DMS79 treated with DMSO at 0.1 percent for 48 hours (cell line): ENCODE measurements at places on chromosomes 3 and 15.

DNA sequence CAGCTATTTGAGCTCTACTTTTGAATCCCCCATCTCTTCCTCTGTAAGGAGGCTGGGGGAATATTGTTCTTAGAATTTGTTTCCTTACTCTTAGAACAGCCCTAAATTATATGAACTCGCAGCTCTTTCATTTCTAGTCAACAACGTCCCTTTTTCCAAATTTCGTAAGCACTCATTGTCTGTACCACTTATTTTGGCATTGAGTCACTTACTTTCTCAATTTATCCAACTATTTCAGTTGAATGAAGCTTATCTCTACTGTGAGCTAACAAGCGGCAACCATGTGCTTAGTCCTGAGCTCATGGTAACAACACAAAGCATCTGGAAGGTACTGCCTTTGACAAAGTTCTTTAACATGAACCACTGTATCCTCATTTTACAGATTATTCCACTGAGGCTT lies 191.1 kb downstream of the GREM1 start:
- DNase-seq: no peak

DNA sequence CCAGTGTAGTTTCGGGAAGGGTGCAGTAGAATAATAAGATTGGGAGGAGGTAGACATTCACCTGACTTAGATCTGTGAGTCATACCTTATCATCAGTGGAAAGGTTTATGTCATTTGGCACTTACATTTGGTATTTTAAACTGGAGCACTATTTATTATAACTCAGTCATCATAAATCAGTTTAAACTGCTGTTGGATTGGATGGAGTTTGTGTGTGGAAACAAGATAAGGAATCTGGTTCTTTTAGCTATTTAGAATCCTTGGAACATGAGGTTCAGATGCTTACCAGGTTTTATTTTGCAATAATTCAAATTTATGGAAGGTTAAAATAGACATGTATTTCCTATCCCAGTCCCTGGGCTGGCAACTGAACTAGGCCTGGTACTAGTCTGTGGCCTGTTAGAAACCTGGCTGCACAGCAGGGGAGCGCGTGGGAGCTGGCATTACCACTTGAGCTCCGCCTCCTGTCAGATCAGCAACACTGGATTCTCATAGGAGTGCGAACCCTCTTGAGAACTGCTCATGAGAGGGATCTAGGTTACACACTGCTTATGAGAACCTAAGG lies 34.5 kb downstream of the ZFAND6 start:
- DNase-seq: no peak

DNA sequence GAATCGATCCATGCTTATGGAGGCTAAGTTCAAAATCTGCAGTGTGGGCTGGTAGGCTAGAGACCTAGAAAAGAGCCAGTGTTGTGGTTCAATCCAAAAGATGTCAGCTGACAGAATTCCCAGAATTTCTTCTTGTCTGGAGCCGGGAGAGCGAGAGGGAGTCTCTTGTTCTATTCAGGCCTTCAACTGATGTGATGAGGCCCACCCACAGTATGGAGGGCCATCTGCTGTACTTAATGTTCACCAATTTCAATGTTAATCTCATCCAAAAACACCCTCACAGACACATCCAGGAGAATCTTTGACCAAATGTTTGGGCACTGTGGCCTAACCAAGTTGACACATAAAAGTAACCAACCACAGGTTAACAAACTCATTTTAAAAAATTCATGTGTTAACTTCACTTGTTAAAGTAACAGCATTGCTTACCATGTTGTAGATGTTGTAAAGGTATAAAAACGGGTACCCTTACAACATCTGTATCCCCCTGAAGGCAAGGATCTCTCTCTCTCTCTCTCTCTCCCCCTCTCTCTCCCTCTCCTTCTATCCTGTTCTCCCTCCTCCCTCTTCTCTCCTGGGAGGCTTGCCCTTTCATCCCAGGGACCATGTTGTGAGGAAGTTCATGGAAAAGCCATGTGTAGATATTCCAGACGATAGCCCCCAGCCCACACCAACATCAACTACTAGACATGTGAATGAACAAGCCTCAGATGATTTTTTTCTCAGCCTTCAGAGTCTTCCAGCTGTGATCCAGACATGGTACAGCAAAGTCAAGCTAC lies 66.4 kb upstream of the CHD2 start:
- no peak for DNase-seq

DNA sequence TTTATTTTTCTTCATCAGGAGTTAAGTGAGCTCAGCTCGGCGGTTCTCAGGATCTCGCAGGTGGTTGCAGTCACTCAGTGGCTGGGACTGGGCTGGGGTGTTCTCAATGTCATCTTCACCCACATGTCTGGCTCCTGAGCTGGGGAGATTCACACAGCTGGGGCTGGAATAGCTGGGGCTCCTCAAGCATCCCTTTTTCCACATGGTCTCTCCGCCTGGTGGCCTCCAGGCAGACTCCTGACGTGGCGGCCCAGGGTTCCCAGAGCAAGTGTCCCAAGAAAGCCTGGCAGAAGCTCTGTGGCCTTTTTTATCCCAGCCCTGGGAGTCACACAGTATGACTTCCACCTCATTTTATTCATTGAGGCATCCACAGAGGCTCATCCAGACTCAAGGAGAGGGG lies 84.1 kb upstream of the ANKRD34C start:
- DNase-seq: no peak

DNA sequence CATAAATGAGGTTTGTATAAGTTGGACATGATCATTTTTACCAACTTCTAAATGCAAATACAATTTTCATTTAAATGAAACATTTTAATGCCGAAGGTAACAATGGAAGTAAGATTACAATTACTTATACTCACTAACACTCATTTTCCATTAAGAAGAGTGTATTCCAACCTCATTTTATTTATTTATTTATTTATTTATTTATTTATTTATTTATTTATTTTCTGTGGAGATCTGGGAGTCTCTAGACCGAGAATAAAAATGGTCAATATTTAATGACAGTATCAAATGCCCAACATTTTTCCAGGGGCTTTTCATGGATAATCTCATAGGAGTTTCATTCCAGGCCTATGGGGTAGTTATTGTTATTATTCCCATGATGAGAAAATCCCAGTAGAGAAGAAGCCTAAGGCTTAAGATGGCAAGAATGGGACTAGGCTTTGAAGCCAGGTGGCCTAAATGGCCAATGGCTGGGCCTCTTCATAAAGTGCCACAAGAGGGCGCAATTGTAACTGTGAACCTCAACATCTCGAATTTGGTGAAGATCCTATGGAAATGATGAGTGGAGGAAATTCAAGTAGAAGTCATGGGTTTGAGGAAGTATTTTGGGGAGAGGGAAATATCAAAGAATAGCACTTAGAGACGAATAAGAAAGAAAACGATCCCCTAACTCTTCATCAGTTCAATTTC lies 21.3 kb downstream of the VGLL3 start:
- no peak for DNase-seq

DNA sequence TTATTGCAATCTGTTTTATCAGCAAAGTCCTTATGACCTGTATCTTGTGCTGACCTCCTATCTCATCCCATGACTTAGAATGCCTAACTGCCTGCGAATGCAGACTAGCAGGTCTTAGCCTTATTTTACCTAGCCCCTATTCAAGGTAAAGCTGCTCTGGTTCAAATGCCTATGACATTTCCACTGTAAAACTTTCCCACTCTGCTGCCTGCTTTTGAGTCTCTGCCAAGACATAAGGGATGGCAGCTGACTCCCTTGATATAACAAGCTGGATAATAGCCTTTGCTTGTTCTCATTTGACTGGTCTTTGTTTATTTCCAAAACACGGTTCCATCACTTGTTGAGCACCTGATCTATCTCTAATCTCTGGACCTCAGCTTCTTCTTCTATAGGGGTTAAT lies 131.9 kb upstream of the STRIT1 start:
- no peak for DNase-seq

DNA sequence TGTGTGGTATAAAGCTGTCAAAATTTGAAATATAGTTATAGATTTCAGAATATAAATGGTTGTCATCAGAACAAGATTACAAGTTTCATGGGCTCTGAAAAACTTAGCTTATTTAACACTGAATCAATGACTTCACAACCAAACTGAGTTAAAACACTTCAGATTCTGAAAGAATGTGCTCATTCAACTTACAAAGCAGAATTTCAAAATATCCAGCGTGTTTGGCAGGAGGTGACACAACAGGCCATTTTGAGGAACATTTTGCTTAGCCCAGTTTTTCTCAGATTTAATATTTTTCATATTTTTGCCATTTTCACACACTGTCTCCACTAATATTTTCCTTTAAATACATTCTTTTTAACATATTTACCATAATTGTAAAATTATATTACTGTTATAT lies 781.1 kb downstream of the TUSC7 start:
- no peak for DNase-seq

GRCh38 chr3:188183452-188183851 lies 29.5 kb downstream of the LPP start:
- DNase-seq: no peak

DNA sequence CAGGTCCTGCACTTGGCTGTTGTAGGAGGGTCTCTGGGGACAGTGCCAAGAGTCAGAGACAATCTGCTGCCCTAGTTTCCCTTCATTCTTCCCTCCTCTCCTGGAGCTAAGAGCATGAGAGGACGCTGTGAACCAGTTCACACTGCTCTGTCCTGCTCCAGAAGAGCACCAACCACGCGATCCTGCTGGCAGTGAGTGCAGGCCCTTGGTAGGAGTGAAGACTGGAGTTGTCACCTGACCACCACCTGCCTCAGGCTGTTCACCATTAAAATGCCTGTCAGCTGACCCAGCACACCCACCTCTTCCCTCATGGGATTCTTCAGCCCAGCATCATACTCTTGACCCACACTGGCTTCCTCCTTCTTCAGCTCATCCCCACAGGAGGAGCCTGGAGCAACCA lies 2.9 kb downstream of the TM6SF1 start:
- DNase-seq: peak; percentile 27

DNA sequence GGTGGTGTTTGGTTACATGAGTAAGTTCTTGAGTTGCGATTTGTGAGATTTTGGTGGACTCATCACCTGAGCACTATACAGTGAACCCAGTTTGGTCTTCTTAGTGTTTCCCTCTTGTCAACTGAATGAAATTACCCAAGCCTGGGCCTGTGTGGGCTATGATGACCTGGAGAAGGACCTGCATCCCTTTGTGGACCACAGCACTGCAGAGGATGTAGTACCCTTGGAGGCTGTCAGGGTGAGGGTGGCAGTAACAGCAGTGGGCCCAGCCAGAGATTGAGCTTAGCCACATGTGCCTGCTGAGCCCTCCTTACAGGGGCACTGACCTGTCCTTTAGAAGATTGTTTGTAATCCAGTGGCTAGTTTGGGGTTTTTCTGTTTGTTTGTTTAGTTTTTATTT lies 250.1 kb upstream of the TRIM42 start:
- no peak for DNase-seq

DNA sequence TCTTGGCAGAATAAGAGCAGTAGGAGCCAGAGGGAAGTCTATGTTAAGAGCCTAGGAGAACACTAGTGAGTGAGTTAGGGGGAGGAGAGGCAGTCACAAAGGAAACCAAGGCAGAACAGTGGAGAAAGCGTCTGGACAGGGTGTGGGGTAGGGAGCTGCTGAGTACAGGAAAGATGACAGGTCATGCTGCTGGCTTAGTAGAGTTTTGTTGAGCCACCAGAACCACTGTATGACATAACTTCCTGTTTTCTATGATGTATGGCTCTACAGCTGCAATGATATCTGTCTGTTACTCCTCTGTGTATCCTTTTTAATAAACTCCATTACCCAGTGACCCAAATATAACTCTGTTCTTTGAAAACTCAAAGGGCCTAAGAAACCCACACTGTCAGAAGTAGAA lies 10.6 kb upstream of the STT3B start:
- no peak for DNase-seq

GRCh38 chr15:35673093-35673684 lies 127.2 kb upstream of the DPH6 start:
- no peak for DNase-seq

GRCh38 chr3:20197775-20198174 lies 11.8 kb upstream of the SGO1 start:
- no peak for DNase-seq

DNA sequence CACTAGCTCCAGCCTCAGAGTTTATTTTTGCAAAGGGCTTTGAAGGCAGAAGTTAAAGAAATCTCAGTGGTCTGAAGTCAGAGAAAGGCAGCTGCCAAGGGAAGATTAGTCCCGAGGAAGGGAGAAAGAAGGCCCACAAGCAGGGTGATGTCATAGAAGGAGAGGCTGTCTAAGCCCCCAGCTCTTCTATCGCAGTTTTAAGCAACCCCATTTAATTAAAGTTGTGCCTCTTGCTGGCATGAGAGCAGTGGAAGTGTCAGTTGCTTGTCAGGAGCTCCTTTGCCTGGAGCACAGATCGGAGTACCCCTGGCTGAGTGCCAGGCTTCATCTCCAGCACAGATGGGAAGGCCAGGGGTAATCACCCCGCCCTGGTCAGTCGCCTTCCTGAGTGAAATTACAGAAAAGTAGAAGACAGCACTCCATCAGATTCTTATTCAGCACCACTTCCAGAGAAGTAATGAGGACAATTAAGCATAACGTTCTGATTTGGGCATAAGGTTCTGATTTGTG lies 530.7 kb downstream of the EPHB1 start:
- DNase-seq: peak; percentile 57

GRCh38 chr3:193614430-193614829 lies 21.4 kb downstream of the OPA1 start:
- DNase-seq: no peak

GRCh38 chr3:72361990-72362389 lies 486.3 kb downstream of the SHQ1 start:
- no peak for DNase-seq

DNA sequence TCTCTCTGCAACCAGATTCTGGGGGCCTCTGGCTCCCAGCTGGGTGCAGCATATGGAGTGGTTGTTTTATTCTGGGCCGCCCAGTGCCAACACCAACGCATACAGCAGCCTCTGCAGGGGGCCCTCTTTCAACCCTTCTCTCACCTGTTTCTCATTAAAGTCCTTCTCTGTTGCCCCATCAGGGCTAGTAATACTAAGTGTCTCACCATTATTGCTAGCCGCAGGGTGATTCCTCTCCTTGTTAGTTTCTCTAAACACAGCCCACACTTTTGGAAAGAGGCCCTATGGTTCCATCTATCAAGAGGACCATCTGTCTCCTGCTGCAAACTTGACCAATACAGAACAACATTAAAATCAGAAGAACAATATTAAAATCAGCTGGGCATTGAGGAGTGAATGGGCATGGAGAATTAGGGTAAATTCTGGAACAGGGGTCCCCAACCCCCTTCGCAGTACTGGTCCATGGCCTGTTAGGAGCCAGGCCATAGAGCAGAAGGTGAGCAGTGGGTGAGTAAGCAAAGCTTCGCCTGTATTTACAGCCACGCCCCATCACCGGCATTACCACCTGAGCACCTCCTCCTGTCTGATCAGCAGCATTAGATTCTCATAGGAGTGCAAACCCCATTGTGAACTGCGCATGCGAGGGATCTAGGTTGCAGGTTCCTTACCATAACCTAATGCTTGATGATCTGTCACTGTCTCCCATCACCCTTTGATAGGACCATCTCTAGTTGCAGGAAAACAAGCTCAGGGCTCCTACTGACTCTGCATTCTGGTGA lies 36.5 kb downstream of the ALS2CL start:
- DNase-seq: no peak
